ENCODE measurements at places on chromosomes 6 and 20.
A peak's percentile ranks its signal among the peaks of the same experiment; 100 is the strongest.

- DNase-seq, result peak; percentile 54
Measured at GRCh38 chr20:20368418-20369249, 730 bp downstream of the INSM1 start.

DNA sequence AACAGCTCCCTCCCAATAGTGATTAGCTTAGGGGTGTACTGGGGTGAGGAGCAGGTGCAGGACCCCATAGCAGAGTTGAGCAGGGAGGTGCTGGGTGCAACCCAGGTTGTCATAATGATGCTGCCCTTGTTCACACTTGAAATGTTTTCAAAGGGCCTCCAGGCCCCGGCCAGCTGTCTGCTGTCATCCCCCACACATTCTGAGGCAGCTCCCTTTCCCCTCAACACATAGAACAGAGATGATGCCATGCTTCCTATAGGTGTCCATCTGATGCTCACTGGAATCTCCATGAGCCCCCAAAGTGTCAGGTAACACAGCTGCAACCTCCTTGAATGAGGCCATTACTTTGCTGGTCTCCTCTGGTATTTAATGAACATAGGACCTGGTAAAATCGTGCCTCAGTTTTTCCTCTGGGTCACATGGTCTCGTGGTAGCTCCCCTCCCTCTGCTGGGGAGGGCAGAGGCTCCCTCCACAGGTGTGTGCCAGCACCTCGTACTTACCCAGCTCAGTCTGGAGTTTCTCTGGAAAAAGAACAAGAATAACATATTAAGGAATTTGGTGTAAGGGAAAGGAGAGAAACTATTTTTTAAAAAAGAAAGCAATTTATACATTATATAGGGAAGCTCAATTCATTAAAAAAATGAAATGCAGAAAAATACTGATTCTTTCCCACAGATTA lies 5.6 kb downstream of the BTNL2 start:
- DNase-seq, result no peak

DNA sequence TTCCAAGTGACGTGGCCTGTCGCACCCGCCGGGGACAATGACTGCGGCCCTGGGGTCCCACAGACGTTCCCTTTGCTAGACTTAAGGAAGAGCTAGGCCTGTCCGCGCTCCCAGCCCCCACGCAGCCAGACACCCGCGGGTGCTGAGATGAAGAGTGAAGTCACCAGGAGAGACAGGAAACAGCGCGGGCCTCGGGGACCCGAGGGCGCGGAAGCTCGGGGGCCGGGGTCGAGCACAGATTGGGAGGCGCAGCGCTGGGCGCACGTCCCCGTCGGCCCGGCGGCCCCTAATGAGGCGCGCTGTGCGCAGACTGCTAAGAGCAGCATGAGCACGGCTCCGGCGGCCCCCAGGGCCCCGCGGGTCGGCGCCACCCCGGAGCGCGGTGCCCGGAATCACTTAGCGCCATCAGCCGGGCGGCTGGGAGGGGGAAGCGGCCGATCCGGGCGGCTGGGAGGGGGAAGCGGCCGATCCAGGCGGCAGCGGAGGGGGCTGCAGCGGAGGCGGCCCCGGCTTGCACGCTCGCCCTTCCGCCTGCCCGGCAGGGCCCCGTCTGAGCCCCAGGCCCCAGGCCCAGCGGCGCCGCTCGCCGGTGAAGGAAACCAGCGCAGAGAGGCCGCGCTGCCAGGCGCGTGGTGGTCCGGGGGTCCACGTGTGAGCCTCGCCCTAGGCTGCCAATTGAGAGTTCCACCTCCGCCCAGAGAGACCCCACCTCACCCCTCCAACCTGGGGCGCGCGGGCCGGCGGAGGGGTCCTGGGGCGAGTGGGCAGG lies 8.3 kb upstream of the AVP start:
- no peak for DNase-seq

GRCh38 chr20:62595491-62595890 lies 46.8 kb upstream of the SLCO4A1 start:
- peak; percentile 40 for DNase-seq
